ENCODE measurements at places on chromosomes 13 and 19.

- no peak for DNase-seq
Measured at GRCh38 chr13:21022056-21022979, 39.1 kb downstream of the LATS2 start.

DNA sequence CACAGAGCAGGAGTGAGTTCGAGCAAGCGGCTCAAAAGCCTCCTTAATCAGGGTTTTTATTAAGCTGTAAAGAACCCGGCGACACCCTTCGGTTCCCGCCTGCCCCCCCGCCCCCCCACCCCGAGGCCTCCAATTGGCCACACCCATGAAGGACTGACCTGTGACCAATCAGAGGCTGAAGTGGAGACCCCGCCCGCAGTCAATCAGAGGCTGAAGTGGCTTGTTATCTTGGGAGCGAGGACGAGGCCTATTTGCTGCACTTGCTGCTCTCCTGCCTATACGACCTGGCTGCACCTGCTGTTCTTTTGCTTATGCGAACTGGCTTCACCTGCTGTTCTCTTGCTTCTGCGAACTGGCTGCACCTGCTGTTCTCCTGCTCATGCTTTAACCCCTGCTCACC is 844.9 kb downstream of the OLFM4 start:
- no peak for DNase-seq

DNA sequence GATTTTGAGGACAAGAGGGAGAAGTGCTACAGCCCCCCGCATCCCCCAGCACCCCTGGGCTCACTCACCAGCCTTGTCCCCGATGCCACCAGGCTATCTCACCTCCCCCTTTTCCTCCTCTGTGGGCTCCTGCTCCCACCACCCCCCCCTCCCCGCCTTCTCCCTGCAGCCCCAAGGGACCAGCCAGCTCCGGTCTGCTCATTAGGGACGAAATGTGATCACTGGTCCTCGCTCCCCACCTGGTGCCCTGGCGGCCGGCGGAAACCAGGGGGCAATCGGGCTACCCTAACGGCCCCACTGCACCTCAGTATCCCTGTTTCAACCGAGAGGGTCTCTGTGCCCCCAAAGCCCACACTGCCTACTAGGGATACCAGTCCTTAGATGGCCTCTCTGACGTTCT is 2.7 kb downstream of the GPR4 start:
- no peak for DNase-seq

DNA sequence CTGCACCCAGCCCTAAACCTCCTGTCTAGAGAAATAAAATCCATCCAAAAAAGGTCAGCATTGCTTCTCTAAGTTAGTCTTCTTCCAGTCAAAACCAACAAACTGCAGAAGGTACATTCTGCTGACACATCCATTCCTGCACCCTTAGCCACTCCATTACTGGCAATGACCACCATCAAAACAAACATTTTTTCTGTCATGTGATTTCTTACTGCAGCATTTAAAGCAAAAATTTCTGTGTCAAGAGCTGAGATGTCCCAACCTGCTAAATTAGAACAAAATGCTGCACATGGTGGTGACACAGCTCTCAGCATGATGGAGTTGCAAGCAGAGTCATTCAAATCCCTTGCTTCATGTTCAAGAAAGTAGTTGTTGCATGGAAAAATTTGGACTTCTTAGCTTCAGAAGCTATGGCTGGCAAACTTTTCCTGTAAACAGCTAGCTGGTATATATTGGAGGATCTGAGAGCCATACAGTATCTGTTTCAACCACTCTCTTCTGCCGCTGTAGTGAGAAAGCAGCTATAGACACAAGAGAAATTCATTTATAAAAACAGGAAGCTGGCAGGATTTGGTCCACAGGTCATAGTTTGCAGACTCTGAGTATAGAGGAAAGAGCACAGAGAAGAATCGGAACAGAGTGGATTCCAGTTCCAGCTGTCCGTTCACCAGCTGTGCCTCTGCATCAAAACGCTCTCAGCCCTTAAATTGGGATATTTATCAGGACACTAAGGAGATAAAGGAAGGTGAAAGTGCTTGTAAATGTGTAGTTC is 17.4 kb downstream of the RUBCNL start:
- DNase-seq: no peak

- DNase-seq: no peak
Measured at GRCh38 chr13:20049558-20050473, 91.3 kb downstream of the ZMYM2 start.
